NCI-H2081 treated with DMSO at 0.1 percent for 48 hours (cell line): ENCODE measurements at places on chromosomes 7 and 10.

GRCh38 chr10:43124574-43125273 lies 13.5 kb upstream of the CSGALNACT2 start:
- DNase-seq: no peak

DNA sequence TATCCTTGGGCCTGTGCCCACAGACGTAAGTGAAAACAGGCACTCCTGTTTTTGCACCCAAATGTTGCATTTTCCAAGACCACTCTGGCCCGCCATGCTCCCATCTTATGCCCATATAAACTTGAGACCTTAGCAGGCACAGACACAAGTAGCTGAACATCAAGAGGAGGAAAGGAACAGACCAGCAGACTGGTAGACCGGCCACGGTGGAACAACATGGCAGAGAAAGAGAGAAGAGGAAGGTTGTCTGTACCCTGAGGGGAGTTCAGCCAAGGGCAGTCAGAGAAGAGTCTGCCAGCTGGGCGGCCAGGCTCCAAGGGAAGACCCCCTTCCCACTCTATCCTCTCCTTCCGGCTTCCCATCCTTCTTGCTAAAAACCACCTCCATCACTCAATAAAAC lies 85.3 kb downstream of the GPR37 start:
- no peak for DNase-seq

DNA sequence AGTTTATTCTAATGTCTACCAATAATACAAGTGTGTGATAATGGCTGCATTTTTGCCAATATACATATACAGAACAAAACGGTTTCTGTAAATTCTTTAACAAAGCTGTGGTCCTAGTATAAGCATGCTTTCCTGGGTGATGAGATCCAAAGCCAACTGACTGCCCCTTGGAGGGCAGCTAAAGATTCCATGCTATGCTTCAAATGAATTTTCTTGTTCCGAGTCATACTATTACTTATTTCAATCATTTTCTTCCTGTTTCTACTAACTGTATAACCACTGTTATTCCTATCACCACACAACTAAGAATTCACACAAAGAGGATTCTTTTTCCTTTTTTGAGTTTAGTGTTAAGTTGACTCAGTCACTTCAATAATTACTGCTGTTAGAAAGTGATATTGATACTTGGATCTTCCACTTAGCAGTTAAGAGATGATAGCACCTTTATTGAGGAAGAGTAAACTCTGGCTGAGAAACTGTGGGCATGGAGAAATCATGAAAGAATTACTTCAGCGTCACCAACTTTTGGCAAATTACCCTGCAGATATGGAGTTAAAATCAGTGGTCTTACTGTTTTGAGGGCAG lies 197.5 kb downstream of the ARL4A start:
- no peak for DNase-seq

DNA sequence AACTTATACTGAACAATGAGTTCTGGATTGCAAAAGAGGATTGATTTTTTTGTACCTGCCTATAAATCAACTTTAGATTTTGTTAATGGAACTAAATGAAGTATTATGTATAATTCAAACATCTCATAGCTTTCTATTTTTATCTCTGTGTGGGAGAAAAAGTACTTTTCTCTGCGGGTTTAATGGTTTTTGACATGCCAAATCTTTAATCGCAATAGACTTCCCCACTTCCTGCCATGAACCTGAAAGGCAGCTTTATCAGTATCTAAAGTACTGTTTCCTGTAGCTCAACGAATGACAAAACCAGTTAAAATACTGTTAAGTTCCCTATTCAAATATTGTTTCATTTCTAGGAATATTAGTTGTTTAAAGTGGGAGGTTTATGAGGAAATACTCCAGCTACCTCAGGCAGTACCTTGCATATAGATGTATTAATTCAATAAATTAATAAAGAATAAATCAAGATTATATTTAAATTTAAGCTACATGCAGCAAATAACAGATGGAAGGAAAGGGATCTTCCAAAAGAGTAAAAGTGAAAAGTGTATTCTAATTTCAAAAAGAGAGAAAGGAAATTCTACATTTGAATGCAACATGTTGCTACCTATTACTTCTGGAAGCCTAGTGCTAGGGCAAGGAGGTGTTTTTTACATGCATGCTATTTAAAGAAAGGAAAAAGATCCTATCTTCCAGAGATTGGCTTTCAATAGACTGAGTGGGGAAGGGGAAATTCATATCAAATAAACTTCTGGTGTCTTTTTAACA lies 75.9 kb downstream of the SVOPL start:
- DNase-seq: no peak

DNA sequence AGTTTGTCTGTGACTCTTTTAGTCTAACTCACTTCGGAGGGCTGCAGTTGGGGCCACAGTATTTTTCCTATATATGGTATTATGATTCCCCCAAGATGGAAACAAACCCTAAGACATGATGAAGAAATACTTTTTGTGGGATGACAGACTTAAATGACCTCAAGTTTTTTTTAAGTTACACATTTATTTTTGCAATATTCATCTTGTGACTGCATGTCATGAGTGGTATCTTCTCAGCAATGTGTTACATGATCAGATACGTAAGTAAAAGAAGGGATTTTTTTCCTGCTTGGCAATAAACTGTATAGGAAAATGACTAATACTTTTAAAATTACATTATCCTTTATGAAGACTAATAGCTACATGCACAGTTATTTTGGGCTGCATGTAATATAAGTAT lies 57.8 kb downstream of the OR13A1 start:
- DNase-seq: no peak

- DNase-seq: no peak
Measured at GRCh38 chr7:117859246-117859812, 13.9 kb downstream of the CTTNBP2 start.

DNA sequence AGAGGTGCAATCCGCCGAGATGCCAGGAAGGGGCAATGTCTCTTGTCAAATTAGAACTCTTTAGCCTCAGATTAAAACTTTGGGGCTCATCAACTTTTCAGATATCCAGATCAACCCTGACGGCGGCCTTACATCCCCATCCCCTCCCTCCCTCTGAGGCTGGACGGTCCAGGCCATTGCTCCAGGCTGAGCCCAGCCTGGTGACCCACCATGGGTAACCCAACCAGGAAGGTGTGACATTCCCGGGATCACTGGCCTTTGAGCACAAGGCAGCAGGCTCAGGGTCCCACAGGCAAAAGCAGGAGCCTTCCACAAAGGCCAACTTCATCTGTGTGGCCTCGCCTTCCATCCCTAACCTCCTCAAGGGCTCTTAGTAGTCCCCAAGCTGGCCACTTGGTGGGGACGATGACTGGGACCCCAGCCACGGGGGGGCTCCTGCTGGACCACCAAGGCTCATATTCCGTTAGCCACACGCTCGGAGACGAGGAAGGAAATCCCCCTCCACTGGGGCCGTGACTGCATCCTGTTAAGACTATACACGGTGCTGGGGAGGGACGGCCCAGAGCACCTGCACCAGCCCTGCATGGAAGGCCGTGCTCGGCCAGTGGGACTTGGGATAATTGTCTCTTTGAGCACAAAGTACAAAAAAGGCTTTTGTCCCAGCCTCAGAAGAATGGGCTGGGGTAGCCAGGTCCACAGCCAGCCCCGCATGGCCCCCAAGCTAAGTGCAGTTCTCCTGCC lies 62.8 kb downstream of the ZRANB1 start:
- DNase-seq: no peak

DNA sequence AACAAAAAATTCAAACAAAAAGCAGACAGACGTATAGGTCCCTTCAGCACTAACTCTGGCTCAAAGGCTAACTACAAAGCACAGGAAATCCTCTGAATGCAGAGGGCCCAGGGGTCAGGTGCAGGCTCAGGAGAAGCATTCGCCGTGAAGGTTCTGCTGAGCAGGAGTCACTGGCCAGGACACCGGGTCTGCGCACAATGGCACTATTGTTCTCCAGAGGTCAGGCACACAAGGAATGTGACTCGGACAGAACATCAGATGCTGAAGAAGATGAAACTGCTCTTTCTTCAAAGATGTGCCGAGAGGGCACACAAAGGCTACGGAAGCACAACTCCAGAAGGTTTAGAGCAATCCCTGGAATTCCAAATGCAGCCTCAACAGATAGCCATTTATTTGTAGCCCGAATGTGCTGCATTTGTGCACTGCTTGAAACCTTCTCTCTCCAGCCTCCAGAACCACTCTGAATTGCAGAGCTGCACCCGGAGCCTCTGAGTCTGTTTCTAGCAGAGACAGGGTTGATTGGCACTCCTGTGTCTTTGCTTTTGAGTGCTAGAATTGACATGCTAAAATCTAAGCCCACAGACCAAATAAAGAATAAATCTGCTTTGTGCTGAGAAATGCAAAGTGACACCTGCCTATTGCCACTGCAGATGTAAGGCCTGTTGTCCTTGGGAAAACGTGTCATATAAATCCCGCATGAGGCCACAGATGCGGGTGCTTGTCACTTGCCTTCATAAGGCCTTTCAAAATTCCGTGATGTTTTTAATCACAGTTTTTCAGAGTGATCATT lies 85.4 kb upstream of the AFAP1L2 start:
- DNase-seq: no peak

GRCh38 chr10:47259466-47259865 lies 40.5 kb upstream of the GDF10 start:
- no peak for DNase-seq

GRCh38 chr10:92384741-92385140 lies 93.8 kb downstream of the MARCHF5 start:
- no peak for DNase-seq

DNA sequence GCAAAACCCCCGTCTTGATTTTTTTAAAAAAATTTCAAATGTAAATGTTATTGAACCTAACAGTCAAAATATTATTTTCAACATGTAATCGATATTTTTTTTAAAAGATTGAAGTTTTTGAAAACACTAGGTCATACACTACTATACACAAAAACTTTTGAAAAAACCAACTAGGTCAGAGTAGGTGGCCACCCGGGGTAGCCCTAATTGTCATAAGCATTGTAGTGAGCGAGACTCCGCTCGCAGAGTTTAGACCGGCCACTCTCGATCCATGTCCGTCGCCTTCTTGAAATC lies 417 bp downstream of the RFC2 start:
- no peak for DNase-seq

DNA sequence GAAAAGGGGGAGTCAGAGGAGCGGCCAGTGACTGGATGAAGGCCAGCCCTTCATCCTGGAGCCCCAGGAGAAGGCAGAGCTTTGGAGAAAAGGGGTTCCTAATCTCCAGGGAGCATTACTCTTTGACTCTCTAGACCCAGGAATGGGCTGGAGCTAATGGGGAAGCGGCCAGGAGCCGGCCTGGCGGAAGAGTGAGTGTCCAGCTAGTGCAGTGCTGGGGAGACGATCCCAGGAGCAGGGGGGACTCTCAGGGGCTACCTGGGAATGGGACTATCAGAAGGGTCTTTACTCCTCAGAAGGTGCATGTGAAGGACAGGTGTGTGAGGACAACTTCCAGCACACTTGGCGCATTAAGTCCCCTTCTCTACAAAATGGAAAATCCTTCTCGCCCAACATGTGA lies 2.4 kb upstream of the PAX2 start:
- DNase-seq: no peak

DNA sequence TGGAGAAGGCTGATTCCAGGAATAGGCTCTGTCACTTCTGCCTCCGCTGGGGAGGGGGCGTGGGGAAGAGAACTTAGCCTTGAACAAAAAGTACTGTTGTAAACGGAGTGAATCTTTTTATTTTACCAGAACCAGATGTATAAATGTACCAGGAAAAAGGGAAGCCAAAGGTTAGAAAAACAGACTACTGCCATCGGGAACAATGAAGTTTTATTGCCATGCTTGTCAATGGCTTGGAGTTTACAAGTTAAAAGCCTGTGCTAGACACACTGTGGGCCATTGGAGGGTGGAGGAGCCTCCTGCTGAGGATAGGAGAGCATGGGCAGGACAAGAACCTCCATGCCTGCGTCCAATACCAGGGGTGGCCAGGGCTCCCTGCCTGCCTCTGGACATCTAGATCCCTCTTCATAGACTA lies 161.7 kb upstream of the LYZL2 start:
- DNase-seq: no peak

DNA sequence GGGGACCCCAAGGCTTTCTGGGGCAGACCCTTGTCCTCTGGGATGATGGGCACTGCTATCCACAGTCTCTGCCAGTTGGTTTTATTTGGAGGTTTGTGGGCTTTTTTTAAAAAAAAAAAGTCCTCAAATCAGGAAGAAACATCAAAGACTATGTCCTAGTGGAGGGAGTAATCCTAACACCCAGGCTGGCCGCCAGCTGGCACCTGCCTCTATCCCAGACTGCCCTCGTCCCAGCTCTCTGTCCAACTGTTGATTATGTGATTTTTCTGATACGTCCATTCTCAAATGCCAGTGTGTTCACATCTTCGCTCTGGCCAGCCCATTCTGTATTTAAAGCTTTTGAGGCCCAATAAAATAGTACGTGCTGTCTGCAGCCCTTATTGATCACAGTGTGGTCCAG lies 61.0 kb upstream of the LRRC4 start:
- DNase-seq: no peak

GRCh38 chr10:90837486-90837885 lies 20.4 kb downstream of the HTR7 start:
- DNase-seq: no peak

DNA sequence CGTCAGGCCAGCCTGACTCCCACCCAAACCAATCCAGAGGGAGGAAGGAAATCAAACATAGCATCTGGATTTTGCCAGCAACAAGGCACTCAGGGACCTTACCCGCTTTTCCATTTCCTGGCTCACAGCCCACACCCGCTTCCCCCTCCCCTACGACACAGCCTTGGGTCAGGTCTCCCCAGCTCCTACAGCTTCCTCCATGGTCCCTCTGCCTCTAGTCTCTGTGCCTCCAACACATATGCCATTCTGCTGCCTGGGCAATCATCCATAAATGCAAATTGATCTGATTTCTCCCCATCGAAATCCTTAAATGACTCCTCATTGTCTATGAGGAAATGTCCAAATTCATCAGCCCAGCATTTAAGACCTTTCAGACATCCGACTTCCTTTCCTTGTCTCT lies 53.2 kb upstream of the CUX1 start:
- DNase-seq: no peak

- DNase-seq: no peak
Measured at GRCh38 chr10:113552014-113552413, 839 bp upstream of the HABP2 start.

DNA sequence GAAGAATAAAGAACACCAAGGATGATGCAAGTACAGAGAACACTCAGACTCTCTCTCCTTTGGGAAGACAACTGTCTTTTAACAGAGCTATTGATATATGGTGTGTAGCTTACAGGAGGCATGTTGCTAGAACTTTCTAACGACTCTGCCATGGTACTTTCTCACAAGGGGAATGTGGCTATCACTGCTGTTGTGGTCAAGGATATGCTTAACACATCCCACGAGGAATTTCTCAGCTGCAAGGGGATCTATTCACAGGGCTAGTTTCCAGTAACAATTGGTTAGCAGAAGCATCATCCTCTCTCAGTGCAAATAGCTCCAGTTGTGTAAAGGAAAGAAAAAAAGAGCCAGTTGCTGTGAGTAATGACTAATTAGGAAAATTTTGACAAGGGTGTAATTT lies 826.0 kb downstream of the SORCS1 start:
- no peak for DNase-seq
